ENCODE measurements at places on chromosomes 4 and X.

GRCh38 chr4:30208731-30209435, 511.3 kb upstream of the PCDH7 start:
- DNase-seq: no peak

DNA sequence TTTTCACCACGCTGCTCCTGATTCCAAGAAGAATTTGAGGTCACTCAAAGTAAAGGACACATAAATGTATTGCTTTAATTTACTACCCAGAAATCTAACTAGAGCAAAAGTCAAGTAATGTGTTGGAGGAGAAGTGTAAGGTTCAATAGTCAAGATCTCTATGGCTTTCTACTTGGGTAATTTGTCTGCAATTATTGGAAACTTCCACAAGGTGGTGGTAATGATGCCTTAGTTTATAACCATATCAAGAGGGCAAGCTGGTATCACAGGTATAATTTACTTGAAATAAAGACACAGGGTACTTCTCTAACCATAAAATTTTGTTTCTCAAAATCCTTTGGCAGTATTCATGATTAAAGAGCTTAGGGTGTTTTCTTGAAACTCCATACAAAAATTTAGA, 10.2 kb upstream of the GRIA3 start:
- DNase-seq: no peak

GRCh38 chr4:114393295-114394038, 205.1 kb upstream of the UGT8 start:
- no peak for DNase-seq

DNA sequence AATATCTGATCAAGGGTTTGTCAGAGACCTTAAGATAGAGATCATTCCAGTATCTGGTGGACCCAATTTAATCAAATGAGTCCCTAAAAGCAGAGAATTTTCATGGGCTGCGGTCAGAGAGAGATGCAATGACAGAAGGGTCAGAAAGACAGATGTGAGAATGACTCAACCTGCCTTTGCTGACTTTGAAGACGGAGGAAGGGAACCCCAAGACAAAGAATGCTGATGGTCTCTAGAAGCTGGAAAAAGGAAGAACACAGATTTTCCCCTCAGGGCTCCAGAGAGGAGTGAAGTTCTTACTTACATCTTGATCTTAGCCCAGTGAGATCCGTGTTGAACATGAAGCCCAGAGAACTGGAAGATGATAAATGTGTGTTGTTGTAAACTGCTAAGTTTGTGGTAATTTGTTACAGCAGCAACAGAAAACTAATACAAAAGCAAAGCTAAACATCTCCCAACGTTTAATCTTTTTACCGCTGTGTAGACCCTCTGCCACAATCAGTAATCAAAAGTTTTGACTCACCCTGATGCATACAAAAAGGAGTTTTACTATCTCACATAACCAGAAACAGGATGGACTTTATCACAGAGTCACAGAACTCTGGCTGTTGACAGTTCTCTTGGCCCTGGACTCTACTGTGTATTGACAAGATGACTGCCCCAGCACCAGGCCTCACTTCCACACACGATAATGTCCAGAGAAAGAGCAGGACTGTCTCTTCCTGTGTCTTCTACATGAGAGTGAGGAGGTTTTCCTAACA, 70.2 kb upstream of the MAGEB2 start:
- DNase-seq: no peak

DNA sequence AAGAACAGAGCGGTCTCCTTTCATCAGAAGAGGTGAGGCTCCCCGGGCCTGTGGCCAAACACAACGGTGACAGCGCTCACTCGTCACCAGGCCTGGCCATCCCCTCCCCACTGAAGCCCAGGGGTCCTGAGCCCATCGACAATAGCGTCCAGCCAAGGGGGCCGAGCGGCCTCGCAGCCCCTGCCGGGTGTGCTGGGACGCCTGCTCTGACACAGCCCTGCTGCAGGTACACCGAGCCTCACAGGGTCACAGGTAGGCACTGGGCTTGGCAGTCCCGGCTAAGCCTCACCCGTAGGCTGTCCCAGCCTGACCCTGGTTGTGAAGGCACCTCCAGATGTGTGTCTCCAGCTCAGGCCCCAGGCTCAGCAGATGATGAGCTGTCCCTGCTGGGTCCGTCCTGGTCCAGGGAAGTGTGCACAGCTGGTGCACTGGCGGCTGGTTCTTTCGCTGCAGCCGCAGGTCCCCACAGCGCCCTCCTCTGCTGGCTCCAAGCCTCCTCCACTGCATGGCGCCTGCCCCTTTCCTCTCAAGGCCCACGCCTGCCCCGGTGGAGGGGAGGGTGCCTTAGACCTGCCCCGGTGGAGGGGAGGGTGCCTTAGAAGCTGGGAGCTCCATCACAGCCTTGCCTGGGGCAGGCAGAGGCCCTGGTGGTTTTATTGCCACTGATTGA, 21.5 kb downstream of the UVSSA start:
- DNase-seq: no peak

DNA sequence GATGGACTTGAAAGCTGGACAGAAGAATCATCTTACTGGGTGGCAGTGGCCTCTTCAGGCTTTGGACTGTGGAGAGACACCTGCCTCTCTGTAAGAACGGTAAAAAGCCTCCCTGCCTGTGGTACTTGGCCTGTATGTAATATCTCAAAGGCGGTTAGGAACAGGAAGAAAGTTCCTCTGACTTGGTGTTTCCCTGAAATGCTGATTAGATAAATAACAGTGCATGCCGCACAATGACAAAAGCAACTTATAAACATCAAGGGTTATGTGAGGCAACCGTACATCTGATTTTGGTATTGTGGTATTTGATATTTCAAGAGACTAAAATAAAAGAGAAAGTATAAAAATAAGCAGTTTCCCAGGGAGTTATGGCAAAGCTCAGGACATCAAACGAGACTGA, 92.4 kb upstream of the SORBS2 start:
- no peak for DNase-seq

Data from hippocampal formation (tissue), 2 donors.